ENCODE measurements at places on chromosomes 7 and 10. TPM values are rescaled to one million over a fixed set of nuclear protein-coding genes. Genes with fewer than 3 reads are reported as not detected.

GRCh38 chr7:76063525-76063924, 15.6 kb downstream of the MDH2 start:
- no peak for DNase-seq

- DNase-seq, result no peak
Observed at GRCh38 chr7:107170051-107170915, 1.5 kb downstream of the HBP1 start.

- no peak for DNase-seq
Observed at GRCh38 chr10:133262696-133263095, 14.0 kb downstream of the ADAM8 start.

The ABCB4 gene
- polyA plus RNA-seq, result 4.1 TPM

- DNase-seq, result no peak
Observed at GRCh38 chr10:21797984-21798765, 205.4 kb downstream of the DNAJC1 start.

The SYT15 gene
- 15.0 TPM for polyA plus RNA-seq

- DNase-seq, result no peak
Observed at GRCh38 chr10:20596065-20596755, 300.9 kb downstream of the NEBL start.

DNA sequence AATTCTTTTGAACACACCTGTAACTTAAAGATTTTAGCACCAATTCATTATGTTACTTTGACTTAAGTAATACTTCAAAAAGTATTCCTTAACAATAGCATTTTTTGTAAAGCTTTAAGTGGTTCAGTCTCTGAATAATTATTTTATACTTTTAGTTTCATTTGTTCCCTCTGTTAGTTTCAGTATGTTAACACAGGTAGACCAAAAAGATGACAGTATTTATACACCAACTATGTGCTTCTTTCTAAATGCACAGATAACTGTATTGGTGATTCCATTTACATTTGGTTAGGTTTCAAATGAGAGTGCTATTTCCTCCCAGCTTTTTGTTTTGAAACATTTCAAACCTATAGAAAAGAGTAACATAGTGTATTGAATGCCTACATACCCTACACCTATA, 14.0 kb downstream of the RALA start:
- DNase-seq, result no peak

- no peak for DNase-seq
Observed at GRCh38 chr7:101882595-101883564, 65.5 kb downstream of the CUX1 start.

Data from left kidney (tissue), 8 donors.